Breast epithelium (tissue), 4 donors: ENCODE measurements at places on chromosomes 13 and 19. TPM values are rescaled to one million over a fixed set of nuclear protein-coding genes. Genes with fewer than 3 reads are reported as not detected.

GJA3 gene
- total RNA-seq: not detected

IFI30 gene
- 91.6 TPM for total RNA-seq

- DNase-seq: no peak
Measured at GRCh38 chr13:77239312-77239711, 87.6 kb downstream of the MYCBP2 start.

DNA sequence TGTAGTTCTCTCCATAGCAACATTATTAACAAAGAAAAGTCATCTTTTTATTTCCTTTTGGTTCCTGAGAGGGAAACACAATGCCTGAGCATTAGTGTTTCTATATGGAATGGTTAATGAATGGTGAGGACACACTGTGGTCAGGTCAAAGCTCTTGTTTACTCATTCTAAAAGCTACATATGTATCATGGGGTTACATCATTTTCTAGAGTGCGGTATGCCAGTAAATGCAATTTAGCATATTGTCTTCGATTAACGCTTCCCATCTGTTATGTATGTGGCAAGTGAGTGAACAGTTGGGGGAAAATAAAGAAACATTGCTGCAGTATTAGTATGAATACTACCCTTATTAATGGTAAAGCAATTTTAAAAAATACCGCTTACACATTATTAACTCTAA, 1152.2 kb upstream of the SPRY2 start:
- no peak for DNase-seq

DNA sequence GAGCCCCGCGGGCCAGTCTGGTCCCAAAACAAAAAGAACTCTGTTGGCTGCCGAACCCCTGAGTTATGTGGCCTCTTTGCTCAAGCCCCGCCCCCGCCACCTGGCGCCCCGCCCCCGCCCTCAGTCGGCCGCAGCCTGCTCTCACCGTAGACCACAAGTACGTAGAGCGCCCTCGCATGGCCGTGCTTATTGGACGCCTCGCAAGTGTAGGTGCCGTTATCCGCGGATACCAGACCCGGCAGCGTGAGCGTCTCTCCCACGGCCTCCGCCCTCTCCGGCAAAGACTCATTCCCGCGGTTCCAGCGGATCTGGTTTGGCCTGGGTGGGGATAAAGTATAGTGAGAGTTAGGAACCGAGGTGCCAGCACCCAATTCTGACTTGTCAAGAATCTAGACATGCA, 5.5 kb upstream of the ZNF428 start:
- DNase-seq: no peak

- DNase-seq: no peak
Measured at GRCh38 chr13:30810801-30811200, 75.5 kb downstream of the ALOX5AP start.

DNA sequence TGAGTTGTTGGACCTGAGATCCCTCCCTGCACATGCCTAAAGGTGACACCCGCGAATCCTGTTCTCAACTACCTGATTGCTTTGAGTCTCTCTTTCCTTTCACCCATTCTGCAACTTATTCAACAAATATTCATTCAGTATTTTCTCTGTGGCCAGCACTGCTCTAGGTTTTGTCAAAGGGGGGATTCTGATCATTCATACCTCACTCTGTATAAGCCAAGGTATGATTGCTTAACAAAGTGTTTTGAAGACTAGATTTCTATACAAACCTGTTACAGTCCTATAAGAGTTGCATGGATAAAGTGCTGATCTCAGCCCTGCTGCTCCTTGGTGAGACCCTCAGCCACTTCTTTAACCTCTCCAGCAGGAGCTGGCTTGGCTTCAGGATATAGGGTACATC, 409.7 kb downstream of the KCNRG start:
- DNase-seq: no peak

- no peak for DNase-seq
Measured at GRCh38 chr13:110275931-110276552, 30.9 kb downstream of the COL4A1 start.

DNA sequence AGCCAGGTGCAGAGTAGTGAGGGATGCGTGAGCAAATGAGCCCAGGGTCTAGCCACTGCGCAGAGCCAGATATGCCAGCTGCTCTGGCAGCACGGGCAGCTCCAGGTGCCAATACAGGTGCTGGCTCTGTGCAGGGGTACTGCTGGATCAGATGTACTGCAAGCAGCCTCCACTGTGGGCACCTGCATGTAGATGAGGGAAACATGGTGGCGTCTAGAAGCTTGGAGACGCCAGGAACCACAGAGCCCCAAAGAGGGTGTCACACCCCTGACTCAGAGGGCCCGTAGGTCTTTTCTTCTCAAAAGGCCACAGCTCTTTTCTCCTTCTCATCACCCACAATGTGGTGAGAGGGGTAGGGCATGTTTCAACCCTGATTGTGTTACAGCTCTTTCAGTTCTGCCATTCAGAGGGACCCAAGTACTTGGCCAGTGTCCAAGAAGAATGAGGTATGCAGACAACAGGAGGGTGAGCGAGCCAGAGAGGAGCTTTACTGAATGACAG, 244.4 kb upstream of the SLITRK1 start:
- DNase-seq: no peak

DNA sequence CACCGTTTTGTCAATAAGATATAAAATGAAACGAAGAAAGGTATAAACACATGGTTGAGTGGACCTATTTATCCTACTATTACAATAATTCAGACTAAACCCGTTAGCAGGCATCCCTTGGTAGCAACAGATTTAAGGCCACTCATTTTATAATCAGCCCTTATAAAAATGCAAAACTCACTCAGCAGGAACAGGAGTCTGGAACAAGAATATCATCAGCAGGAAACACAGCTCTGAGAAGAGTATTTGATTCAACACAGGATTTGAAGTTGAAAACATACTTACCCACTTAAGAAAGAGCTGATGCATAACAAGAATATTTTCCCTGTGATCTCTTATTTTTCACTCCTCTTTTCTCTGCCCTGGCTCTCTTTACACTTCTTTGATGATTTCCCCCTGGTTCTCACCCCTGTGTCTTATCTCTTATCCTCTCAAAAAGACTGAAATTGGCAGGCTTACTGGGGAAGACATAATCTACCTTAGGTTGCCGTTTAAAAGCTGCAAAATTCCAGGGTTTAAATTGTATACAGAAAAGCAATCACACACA, 1722.7 kb downstream of the SLITRK5 start:
- DNase-seq: no peak

- DNase-seq: no peak
Measured at GRCh38 chr13:73481886-73482445, 423.2 kb downstream of the KLF5 start.

DNA sequence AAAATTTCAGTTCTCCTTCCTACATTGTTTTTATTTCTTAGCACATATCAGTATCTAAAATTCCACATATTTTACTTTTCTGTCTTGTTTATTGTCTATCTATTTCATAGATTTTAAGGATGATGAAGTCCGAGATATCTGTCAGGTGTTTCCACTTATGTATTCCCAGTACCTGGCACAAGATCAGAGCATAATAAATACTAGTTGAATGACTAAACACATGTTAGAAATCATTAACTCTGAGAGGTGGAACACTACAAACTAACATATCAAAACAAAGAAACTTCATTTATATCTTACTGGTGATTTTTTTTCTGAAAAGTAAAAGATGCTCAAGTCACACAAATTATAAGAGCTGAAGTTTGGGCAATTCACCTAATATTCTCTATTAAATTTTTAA, 1208.3 kb downstream of the PCDH9 start:
- DNase-seq: no peak

- no peak for DNase-seq
Measured at GRCh38 chr13:51500687-51501086, 47.9 kb upstream of the INTS6 start.
